ENCODE measurements at places on chromosomes 4 and X.

DNA sequence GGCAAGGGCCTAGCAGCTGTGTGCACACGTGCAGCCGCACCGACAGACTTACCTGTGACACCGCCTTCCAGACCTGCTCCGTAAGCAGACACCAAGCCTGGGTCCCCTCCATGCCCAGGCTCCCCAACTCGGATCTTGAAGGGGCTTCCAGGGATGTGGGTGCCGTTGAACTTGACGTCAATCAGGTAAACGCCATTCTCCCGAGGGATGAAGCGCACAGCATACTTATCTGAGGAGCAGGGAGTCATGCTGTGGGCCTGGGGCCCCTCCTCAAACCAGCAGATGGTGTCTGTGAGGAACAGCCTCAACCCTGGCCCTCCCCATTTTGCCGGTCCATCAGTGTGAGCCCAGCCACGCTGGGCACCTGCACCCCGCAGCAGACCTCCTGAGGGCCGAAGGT is 24.5 kb downstream of the FLNA start:
- DNase-seq: no peak

- DNase-seq: no peak
Observed at GRCh38 chrX:131792789-131793462, 230.2 kb upstream of the STK26 start.

- DNase-seq: no peak
Observed at GRCh38 chr4:84916227-84916626, 50.3 kb downstream of the WDFY3 start.

GRCh38 chrX:120269373-120270035 is 18.9 kb downstream of the ZBTB33 start:
- no peak for DNase-seq

GRCh38 chr4:85514117-85514516 is 39.2 kb downstream of the ARHGAP24 start:
- DNase-seq: no peak

- peak; percentile 32 for DNase-seq
Observed at GRCh38 chr4:127632420-127633403, at the start of gene INTU. INTU (plus strand) TSS chr4:127632957; CDS start chr4:127633035, 78 bp downstream.

- no peak for DNase-seq
Observed at GRCh38 chr4:171742436-171742835, 70.8 kb upstream of the GALNTL6 start.

DNA sequence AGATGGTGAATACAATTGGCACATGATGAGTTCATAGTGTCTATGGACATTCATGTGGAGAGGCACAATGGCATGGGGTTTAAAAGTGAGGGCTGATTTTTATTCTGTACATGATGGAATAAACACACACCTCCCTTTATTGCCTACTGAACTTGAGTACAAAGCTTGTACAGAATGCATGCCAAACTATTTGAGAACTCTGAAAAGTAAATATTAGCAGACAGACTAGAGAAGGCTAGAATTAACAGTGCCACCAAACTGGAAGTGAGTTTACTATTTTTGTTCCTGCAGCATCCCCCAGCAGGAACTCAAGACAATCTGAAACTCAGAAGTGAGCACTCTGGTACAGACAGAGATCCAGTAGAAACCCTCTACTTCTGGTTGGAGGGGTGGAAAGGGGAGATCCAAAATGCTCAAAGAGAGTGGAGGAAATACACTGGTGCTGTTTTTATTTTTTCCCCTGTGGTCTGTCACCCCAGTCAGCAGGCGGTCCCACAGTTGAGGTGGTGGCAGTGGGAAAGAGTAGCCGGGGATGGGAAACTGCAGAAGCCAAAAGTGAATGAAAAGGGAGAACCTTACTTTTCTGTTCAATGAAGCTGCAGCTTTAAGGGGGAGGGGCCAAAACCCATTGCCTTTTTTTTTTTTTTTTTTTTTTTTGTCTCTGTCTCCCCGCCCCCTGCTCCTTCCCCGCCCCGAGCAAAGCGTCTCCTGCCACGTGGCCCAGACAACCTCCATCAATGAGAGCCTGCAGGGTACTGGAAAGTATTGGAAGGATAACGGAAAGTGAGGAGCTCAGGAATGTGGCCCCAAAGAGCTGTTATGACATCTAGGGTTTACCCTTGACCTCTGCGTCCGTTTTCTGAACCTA is 20.5 kb downstream of the AKAP4 start:
- DNase-seq: no peak

DNA sequence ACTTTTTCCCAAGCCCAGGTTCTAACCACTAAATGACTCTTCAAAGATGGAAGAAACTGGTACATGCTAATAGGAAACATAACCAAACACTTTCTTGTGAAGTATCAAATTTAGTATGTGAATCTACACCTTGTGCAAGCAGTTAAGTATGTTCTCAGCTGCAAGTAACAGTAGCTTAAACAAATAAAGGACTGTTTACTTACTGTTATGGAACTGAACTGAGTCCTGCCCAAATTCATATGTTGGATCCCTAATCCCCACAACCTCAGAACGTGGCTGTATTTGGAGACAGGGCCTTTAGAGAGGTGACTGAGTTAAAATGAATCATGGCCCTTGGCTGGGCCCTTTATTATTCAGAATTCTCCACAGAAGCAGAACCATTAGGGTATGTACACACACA is 178.7 kb downstream of the KDR start:
- DNase-seq: no peak

- DNase-seq: no peak
Observed at GRCh38 chrX:1172496-1172895, 40.0 kb downstream of the CRLF2 start.

- no peak for DNase-seq
Observed at GRCh38 chrX:101442085-101442484, 34.1 kb downstream of the HNRNPH2 start.

DNA sequence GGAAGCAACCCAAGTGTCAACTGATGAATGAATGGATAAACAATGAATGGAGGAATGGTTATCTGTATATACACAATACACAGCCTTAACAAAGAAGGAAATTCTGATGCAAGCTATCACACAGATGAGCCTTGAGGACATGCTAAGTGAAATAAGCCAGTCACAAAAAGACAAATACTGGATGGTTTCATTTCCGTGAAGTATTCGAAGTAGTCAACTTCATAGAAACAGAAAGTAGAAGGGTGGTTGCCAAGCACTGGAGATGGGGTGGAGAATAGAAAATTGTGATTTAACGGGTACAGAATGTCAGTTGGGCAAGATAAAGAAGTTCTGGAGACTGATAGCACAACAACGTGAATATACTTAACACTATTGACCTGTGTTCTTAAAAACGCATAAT is 28.2 kb downstream of the CENPU start:
- no peak for DNase-seq

DNA sequence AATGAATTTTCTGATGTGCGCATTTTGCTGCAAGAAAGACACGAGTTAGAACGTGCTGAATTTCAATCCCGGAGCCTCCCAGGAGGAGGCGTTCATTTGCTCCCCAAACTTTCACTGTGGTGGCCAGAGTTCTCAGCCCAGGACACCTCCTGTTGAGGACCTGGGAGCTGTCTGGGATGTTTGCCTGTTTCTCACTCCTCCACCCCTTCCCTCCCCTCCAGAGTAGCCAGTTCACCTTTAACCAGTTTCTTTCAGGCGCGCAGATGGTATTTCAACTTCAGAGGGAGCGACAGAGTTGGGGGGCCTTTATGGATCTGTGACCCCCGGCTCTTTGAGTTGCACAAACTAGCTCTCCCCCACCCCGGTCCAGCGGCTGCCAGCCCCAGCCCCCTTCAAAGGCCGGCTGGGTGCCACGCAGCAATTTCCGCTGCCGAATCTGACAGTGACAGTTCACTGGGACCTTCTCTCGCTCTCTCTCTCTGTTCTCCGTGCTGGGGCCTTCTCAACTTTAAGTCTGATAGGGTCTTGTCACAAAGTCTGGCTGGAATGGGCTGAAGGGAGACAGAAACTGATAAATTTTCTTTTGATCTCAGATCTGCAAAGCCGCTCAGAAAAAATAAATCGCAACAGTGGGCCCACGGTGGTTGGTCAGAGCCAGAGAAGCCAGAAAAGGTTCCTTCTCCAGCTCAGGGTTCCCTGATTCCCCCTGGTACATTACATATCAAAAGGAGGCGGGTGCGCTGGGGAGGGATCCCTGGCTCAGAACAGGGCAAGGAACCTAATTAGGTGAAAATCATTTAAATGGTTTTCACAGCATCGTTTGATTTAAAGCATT is 100.0 kb upstream of the STX18 start:
- DNase-seq: no peak

DNA sequence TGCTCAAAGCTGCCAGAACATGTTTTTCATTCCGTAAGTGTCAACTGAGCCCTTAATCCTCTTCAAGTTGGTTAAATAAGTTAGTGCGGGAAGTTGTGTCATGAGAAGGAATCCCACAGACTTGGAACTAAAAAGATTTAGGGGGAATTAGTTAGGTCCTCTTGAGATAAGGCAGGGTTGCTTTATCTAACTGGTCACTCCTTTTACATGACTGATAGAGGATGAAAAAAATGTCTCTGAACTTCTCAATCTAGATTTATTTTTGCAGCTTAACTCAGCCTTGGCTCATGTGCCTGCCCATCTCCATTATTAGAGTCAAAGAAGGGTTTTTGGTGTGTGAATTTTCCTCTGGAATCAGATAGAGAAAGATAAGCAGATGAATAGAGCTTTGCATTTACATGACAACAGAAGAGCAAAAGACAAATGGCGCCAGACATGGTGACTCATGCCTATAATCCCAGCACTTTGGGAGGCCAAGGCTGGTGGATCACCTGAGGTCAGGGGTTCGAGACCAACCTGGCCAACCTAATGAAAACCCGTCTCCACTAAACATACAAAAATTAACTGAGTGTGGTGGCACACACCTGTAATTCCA is 882.9 kb downstream of the RPA4 start:
- no peak for DNase-seq

- no peak for DNase-seq
Observed at GRCh38 chr4:62410371-62411003, 1210.4 kb downstream of the ADGRL3 start.

- no peak for DNase-seq
Observed at GRCh38 chr4:62550121-62550520, 1350.0 kb downstream of the ADGRL3 start.

- DNase-seq: no peak
Observed at GRCh38 chrX:115023811-115024210, 6.4 kb upstream of the IL13RA2 start.

GRCh38 chrX:37809970-37810369 is 30.1 kb downstream of the CYBB start:
- DNase-seq: no peak

DNA sequence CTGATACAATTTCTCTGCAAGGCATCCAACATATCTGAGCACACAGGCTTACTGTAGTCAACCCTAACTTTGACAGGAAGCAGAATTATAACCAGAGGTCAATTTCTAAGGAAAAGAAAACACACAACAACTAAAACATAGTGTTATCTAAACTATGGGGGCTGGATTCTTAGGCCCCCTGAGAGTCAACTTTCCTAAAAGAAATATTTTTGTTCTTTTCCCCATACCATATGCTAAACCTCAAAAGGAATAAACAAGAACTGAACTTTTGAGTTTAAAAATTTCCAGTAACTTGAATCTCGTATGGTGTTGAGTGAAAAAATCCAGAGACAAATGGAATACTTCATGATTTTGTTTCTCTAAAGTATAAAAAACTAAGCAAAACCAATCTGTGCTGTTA is 42.9 kb downstream of the ATXN3L start:
- no peak for DNase-seq

GRCh38 chr4:8849266-8850073 is 22.2 kb downstream of the HMX1 start:
- DNase-seq: no peak

- DNase-seq: no peak
Observed at GRCh38 chr4:8656711-8657380, 64.3 kb downstream of the CPZ start.

DNA sequence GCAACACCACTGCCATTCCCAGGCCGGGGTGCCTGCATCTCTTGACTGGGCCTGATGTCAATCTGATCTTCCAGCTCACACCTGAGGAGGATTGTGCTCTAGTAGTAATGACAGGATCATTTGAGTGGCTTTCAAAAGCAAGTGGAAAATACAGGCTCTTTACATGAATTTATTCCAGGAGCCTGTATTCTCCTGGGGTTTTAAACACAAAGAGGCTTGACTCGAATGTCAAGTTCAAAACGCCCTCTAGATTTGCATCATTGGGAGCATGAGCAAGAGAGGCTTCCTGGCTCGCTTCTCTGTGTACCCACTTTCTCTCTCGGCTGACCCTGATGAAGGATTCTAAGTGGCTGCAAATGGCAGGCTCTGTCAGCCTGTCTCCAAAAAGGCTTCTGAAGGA is 199.5 kb upstream of the PUDP start:
- DNase-seq: no peak

- DNase-seq: no peak
Observed at GRCh38 chrX:115260330-115260729, 26.4 kb upstream of the LRCH2 start.

DNA sequence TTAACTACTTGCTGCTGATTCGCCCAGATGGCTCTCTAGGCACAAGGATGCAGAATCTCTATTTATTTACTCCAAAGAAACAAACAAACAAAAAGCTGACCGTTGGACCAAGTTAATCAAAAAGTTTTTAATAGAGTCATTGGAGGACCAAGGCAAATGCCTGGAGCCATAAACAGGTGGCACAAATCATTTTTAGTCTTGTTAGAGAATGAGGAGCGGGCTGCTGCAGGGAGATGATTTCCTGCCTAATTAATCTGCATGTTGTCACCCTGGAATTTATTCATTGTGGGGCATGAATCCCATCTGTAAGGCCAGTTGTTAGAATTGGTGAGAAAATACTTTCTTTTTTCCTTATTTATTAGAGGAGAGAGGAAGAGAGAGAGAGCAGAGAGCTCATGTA is 147.4 kb upstream of the GATB start:
- no peak for DNase-seq

GRCh38 chr4:89837993-89838390 is 1.0 kb upstream of the SNCA start:
- no peak for DNase-seq

GRCh38 chrX:135931644-135932487 is 38.4 kb downstream of the SAGE1 start:
- peak; percentile 52 for DNase-seq

DNA sequence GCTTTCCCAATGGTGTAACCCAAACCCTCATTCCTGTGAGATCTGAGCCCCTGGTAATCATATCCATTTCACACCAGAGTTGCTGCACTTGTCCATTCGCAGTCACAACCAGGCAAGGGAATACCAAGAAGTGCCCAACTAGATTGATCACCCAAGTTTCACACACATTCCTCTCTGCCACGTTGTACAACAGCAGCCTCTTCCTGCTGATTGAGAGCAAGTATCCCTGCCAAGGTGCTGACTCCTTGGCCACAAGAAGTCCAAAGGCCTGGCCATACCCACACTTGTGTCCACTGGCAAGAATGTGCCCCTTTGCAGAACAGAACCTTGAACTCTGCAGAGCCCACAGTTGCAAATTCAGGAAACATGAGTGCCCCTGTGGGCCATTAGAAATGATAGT is 6.5 kb upstream of the ACOT9 start:
- no peak for DNase-seq

- DNase-seq: no peak
Observed at GRCh38 chr4:37244583-37245390, at the start of gene NWD2. NWD2 (plus strand) TSS chr4:37244743; CDS start chr4:37245068, 325 bp downstream.

DNA sequence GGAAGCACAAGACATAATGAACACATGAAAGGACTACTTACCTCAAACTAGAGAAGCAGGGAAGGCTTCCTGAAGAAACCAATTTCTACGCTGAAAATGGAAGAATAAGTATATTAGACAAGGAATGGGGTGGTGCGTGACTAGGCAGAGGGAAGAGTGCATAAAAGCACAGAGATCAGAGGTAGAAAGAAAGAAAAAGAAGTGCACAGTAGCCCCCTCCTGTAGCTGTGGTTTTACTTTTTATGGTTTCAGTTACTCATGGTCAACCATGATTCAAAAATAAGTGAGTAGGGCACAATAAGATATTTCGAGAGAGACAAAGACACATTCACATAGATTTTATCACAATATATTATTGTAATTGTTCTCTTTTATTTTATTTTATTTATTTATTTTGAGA is 934.5 kb upstream of the INTU start:
- no peak for DNase-seq
